ENCODE measurements at places on chromosomes 7 and 10. TPM values are rescaled to one million over a fixed set of nuclear protein-coding genes. Genes with fewer than 3 reads are reported as not detected.

- DNase-seq = no peak
Measured at GRCh38 chr10:46092524-46093081, 46.5 kb upstream of the MSMB start.

DNA sequence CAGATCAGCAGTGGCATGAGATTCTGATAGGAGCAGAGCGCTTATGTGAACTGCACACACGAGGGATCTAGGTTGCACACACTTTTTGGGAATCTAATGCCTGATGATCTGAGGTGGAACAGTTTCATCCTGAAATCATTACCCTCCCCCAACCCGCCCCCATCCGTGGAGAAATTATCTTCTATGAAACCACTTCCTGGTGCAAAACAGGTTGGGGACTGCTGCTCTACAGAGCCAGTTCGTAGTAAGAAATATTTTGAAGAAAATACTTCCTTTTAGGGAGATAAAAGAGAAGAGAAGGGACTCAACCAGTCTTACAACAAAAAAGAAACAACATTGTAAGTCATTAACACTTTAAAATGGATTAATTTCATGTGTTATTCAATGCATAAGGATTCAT is 1308.2 kb downstream of the GATA3 start:
- no peak for DNase-seq

DNA sequence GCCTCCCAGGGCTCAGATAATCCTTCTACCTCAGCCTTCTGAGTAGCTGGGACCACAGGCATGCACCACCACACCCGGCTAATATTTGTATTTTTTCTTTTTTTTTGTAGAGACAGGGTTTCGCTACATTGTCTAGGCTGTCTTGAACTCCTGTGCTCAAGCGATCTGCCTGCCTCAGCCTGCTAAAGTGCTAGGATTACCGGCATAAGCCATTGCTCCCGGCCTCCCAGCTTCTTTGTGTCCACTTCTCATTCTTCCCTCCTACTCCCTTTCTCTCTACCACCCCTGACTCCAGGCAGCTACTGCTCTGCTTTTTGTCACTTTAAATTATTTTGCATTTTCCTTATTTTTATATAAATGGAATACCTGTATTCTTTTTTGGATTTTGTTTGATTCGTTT is 83.4 kb downstream of the PALS2 start:
- no peak for DNase-seq

GRCh38 chr10:128873411-128874054 is 593.5 kb upstream of the MGMT start:
- DNase-seq = no peak

DNA sequence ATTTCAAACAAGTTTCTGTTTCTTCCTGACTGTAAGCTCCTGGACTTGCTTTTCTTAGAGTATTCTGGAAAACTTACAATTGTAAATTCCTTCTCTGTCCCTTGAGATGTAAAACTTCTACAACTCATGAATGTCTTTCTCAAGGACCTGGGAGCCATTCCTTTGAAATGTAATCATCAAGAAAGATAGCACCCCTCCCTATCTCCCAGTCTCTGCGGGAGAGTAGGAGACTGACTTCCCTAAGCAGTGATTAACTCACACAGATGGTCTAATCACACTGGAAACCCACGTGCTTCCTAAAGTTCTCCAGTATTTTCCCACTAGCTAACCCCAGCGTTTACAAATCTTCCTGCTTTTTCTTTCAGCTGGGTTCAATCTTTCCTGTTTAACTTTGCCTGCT is 549.4 kb downstream of the SORCS1 start:
- DNase-seq = no peak

GRCh38 chr7:93232673-93233018 is 480 bp downstream of the VPS50 start:
- no peak for DNase-seq

DNA sequence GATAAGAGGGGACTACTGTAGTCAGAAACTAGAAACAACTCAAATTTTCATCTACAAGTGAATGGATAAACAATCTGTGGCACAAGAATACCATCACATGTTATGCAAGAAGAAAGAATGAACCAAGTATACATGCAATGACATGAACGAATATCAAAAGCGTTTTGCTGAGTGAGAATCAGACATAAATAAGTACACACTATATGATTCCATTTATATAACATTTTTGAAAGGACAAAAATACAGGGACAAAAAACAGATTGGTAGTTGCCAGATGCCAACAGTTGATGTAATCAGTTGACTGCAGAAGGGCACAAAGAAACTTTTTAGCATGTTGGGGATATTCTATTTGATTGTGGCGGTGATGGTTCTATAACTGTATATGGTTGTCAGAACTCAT is 33.6 kb downstream of the CTNNA3 start:
- no peak for DNase-seq

GRCh38 chr7:15491361-15491760 is 70.5 kb downstream of the AGMO start:
- no peak for DNase-seq

GRCh38 chr7:98864731-98865453 is 4.9 kb downstream of the TMEM130 start:
- no peak for DNase-seq

DNA sequence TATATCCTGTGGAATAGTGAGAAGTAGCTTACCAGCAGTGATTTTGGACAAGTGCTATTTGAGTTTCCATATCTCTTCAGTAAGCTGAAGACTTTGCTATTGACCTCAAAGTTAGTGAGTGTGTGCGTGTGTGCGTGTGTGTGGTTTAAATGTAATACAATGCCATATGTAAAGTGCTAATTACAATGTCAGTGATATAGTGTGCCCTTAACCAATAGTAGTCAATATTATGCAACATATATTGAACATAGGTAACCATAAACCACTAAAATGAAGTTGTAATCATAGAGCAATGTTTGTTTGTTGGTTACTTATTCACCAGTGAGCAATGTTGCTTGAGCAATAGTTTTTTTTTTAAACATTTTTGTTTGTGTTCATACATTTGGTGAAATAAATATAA is 309.4 kb downstream of the NXPH1 start:
- no peak for DNase-seq

GRCh38 chr10:89813546-89813945 is 112.2 kb downstream of the KIF20B start:
- DNase-seq = no peak

- no peak for DNase-seq
Measured at GRCh38 chr10:120132811-120133210, 240.3 kb downstream of the SEC23IP start.

GRCh38 chr7:87513735-87514335 is 38.4 kb upstream of the ABCB4 start:
- DNase-seq = no peak

- DNase-seq = no peak
Measured at GRCh38 chr7:42274053-42274452, 37.0 kb upstream of the GLI3 start.

- peak; percentile 97 for DNase-seq
Measured at GRCh38 chr10:94402204-94402842, at the start of gene TBC1D12. Gene TBC1D12 (plus strand): TSS chr10:94402541. CDS start chr10:94402614, 73 bp downstream.

DNA sequence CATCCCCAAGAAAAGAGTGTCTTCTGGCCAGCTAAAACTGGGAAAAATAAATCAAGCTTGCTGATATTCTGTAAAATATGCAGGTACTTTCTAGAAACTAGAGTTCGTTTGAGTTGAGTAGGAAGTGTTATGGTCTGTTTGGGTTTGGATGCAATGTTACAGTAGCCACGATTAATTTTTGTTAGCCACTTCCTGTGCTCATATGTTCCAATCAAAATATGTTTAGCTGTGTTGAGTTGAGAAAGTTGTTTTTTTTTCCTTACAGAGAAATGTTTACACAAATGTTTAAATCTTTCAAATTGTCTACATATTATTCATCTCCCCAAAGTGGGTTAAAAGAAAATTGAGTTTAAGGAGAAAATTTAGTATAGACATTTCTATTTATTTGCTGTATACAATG is 11.3 kb upstream of the LAMB1 start:
- DNase-seq = no peak

DNA sequence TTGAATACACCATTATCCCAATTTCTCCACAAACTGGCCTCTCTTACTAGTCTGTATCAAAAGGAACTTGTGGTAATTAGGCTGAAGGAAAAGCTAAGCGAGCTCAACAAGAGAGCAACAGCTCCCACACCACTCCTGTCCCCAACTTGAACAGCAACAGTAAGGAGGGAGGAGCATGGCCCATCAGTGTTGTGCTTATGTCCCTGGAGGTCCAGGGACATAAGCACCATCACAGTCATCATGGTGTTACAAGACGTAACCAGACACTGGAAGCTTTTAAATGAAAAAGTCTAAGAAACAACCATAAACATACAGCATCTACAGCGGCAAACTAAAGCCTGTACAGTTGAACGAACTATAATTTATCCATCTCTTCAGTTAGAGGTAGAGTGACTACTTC is 989 bp downstream of the ERLIN1 start:
- no peak for DNase-seq

DNA sequence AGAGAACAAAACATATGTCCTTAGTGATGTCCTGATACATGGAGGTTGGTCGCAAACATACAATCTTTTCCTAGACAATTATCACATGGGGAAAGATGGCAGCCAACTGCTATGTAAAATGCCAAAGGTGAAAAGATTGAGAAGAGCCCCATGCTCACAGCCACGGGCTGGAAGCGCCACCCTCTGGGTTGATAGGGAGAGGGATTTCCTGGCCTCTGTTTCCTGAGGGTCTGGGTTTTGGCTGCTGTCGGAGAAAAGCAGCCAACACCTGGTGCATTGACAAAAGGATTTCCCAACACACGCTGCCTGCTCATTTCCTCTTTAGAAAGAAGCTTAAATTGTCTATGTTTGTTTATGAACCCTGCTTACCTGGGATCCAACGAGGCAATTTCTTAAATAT is 43.8 kb downstream of the ITIH5 start:
- DNase-seq = peak; percentile 38

DNA sequence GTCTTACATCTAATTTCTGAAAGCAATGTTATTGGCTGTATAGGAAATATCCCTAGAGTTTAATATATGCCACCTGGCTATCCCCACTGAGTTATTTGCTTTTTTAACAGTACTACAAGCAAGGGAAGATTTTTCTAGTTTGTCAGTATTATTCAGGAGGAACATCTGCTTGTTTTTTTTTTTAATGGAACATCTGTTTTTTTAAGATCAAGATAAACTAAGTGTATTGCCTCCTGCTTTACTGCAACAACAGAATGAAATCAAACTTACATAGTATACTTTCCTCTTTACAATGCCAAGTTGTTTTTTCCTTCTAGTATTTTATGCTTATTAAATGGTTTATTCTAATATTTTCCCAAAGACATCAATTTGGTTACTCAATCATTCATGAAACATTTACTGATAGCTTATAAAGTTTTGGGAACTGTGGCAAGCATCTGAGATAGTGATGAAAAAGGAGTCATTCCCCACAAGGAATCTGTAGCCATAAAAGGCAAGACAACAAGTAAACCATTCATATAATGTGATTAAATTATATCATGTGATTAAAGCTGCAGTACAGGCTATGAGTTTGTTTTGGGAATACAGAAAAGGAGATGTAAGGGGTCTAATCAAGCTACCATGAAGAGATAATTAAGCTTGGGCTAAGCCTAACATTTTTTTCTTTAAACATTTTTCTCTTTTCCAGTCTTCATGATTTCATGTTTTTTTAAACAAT is 17.4 kb downstream of the MTPN start:
- no peak for DNase-seq

DNA sequence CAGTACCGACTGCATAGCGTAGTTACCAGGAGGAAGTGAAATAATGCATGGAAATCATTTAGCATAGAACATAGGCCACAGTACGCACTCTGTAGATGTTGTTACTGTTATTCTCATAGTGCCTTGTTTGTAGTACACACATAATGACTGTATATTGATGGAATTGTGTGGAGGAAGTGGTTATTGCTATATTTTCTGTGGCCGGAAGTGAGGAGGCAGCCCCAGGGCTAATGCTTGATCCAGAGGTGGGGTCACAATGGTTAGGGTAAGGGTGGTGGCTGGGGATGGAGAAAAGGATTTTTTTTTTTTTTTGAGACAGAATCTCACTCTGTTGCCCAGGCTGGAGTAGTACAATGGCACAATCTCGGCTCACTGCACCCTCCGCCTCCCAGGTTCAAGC is 4.5 kb upstream of the MGAM start:
- DNase-seq = no peak

DNA sequence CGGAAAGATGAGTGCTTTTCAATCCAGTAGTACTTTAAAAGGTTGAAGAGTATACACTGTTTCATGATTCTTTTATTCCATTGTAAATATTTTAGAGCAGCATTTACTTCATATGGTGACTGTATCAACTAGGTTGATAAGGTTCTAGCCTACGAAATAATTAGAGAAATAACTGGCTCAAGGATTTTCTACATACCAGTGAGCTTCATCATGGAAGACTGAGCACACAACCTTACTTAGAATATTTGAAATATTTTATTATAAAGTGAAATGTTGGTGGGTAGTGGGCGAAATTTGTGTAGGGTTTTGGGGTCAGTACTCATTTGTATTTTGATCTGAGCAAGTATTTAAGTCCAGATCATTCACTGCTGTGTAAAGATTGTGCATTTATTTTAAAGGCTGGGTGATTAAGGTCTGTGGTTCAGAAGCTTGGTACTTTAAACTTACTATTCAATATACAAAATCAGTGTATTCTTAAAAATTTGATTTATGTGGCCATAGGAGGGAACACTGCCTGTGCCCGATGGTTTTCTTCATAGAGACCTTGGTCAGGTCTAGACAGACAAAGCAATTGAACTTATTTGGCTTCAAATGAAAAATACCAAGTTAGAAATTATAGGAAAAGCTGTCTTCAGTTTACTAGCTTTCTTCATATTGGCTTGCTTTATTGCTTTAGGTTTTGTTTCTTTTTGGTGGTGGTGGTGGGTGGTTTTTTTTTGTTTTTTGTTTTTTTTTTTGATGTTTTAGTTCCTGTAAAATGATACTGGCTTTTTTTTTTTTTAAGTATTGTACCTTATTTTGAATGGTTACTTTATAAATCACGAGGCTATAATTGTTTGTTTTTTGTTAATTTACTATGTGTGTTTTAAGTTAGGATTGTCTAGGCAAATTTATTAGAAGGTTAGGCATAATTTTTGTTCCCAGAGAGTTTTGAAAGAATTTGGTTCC is 3.0 kb downstream of the KMT2E start:
- no peak for DNase-seq

GRCh38 chr10:78231939-78232338 is 198.3 kb downstream of the RPS24 start:
- peak; percentile 51 for DNase-seq

GRCh38 chr7:95481271-95482165 is 4.2 kb upstream of the ASB4 start:
- no peak for DNase-seq

TEX47 gene
- not detected for total RNA-seq

NUDT13 gene
- 4.5 TPM for total RNA-seq

FKBP6 gene
- total RNA-seq = not detected

CYP17A1 gene
- total RNA-seq = not detected

ANXA8 gene
- total RNA-seq = 3.0 TPM

SPDYE11 gene
- total RNA-seq = not detected

CACNA2D1 gene
- 48.1 TPM for total RNA-seq

SLC13A4 gene
- 0.15 TPM for total RNA-seq

CALY gene
- total RNA-seq = not detected

OGDHL gene
- total RNA-seq = 4.1 TPM
